IPS DF 6.9 (cell line): ENCODE measurements at places on chromosomes 6 and 20.

DNA sequence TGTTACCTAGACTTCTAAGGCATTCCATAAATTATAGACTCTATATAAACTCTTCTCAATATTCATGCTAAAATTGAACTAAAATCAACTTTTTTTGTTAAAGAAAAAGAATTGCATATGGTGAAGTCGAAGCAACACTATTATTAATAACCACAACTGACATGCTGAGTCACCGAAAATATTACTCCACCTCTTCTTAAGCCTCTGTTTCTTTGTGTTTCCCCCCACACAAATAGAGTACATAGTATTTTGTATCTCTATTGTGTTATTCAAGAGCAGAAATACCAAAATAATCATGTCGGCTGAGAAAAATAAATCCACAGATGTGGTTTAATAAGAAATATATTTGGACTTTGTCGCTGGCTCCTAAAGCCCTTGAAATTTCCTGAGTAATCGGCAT is 23.8 kb downstream of the TFB1M start:
- no peak for DNase-seq

GRCh38 chr20:54681869-54682268 is 206.5 kb downstream of the DOK5 start:
- DNase-seq: no peak

- DNase-seq: no peak
Observed at GRCh38 chr6:88492824-88493223, 326.7 kb upstream of the CNR1 start.

DNA sequence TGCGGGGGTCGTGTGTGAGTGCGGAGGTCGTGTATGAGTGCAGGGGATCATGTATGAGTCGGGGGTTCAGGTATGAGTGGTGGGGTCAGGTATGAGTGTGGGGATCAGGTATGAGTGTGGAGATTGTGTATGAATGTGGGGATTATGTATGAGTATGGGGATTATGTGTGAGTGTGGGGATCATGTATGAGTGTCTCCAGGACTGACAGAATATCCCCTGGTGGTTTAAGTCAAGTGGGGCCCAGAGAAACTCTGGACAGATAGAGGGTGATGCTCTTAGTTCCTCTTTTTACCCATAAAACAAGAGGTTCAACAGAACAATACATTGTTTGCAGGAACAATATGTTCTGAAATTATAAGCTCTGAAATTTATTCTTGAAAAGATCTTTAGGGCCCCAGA is 131.9 kb downstream of the UST start:
- DNase-seq: no peak

GRCh38 chr6:90118069-90118468 is 178.6 kb downstream of the BACH2 start:
- DNase-seq: no peak

DNA sequence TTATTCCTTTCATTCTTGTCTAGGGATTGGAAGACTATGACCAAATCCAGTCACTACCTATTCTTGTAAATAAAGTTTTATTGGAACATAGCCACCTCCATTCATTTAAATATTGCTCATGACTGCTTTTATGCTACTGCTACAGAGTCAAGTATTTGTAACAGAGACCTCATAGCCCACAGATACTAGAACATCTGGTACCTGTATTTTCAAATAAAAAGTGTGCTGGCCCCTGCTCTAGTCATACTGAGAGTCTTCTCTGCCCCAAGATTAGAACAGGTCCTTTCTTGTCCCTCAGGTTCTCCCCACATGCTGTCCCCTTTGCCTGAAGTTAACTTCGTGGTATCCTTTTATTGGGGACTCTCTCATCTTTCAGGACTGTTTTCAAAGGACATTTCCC is 422.3 kb downstream of the CBLN4 start:
- DNase-seq: no peak

DNA sequence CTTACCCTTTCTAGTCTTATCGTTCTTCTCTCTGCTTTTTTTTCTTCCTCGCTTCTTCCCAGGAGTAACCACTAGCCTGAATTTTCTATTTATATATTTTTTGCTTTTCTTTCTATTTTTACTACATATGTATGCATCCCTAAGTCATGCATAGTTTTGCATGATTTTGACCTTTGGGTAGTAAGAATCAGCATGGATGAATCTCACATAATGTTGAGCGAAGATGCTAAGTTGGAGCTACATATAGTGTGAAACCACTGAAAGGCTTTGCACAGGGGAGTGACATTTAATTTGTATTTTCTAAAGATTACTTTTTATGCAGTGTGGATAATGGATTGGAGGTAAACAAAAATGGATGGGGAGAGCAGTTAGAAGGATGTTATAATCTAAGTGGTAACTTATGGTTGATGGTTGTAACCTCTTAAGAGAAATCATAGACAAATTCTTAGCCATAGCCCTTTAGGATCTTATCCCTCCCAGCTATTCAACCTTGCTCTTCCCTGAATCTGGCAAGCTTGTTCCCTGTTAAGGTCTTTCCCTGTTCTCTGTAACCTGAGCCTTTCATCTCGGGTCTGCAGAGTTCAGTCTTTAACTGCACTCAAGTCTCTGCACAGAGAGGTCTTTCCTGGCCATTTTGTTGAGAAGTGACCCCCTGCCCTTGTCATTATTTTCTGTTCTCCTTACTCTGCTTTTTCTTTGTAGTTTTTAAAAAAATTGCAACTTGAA is 18.0 kb downstream of the PEX7 start:
- no peak for DNase-seq

DNA sequence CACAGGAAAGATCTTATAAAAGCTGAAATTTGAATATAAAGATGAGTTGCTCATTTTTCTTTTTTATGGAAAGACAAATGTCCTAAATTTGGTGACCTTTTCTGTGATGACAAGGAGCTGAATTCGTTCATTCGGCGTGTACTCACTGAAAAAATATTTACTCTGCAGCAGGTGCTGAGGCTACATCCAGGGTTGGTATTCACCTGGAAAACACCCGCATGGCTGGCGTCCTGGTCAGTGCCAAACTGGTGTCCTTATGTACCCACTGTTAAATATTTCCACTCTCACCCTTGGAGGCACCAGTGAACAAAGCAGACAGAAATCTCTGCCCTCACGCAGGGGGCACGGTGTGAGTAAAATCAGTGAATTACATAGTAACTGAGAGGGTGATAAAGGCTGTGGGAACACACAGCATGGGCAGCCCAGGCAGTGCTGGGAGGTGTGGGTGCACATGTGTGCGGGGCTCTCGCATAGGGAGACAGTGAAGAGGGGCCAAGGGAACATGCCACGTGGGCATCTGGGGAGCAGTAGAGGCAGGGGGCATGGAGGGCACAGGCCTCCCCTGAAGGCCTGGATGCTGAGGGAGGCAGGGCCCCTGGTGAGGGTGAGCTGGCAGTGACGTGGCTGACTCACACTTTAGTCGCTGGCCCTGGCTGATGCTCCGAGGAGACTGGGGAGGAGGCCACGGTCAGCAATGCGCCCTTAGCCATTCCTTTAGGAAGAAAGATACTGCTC is 89.7 kb downstream of the INSM1 start:
- no peak for DNase-seq

- no peak for DNase-seq
Observed at GRCh38 chr6:57255451-57256169, 33.5 kb upstream of the RAB23 start.

- DNase-seq: no peak
Observed at GRCh38 chr6:108251252-108251651, 9.6 kb downstream of the SNX3 start.

- no peak for DNase-seq
Observed at GRCh38 chr6:111462770-111463391, 20.1 kb downstream of the REV3L start.

DNA sequence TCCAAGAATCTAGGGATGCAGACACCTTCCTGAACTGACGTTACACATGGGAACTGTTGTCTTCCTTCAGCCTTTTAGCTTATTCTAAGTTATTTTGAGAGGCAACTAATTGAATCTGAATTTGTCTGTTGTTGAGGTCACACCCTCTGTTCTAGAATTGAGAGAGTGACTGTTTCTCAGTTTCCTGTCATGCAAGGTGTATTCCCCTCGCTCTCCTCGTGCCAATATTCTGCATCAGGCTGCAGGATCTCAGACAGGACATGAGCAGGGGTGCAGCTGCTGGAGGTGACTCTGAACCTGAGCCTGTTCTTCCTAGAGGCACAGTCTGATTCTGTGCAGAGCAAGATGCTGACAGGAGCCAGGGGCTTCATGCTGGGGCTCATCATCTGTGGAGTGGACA is 52.5 kb downstream of the HLA-DPB1 start:
- no peak for DNase-seq

- DNase-seq: no peak
Observed at GRCh38 chr6:129651291-129651691, 58.7 kb downstream of the ARHGAP18 start.

DNA sequence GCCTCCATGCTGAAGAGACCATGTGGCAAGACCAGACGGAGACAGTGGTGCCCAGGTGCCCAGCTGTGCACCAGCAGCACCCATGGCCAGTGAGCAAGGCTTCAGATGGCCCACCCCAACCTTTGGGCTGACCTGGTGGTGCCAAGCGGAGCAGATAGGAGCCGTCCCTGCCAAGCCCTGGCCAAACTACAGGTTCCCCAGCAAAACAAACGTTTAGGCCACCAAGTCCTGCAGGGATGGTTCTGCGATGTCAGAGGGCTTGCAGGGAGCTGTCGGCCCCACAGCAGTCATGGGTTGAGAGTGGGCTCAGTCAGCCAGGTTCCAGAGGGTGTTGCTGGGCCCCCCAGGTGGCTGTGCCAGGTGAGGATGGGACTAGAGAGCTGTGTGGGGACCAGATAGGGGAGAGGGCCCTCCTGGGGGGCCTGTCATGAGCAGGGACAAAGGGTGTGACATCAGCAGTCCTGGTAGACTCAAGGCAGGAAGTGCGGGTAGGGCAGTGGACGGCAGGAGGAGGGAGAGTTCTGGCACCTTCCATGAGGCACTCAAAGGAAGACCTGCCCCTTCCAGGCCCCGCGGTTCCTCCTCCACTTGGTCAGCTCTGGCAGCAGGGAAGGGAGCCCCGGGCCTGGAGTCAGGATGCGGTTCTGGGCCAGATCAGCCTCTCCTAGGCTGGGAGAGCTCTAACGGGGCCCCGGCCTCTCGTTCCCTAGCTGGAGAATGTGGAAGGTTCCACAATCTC is 342.4 kb downstream of the ZFAND3 start:
- no peak for DNase-seq

- DNase-seq: no peak
Observed at GRCh38 chr20:10511509-10512251, 76.6 kb downstream of the SLX4IP start.

- DNase-seq: no peak
Observed at GRCh38 chr20:36927704-36928103, 23.8 kb downstream of the SAMHD1 start.

- DNase-seq: no peak
Observed at GRCh38 chr6:20182926-20183521, 29.2 kb downstream of the MBOAT1 start.

DNA sequence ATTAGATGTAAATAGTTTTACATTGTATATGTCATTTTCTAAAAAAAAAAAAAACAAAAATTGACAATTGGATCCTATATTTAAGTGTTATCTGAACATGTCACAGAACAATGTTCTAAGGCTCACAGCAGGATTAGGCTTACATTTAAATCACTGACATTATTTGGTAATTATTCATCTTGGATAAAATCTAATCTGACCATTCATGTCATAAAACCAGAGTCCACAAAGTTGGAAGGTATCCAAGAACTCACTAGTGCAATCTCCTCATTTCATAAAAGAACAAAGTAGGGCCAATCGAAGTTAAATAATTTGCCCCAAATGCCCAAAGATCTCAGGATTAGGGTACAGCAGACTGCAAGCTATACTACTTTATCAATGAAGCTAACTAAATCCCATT is 73.0 kb downstream of the PDSS2 start:
- no peak for DNase-seq

DNA sequence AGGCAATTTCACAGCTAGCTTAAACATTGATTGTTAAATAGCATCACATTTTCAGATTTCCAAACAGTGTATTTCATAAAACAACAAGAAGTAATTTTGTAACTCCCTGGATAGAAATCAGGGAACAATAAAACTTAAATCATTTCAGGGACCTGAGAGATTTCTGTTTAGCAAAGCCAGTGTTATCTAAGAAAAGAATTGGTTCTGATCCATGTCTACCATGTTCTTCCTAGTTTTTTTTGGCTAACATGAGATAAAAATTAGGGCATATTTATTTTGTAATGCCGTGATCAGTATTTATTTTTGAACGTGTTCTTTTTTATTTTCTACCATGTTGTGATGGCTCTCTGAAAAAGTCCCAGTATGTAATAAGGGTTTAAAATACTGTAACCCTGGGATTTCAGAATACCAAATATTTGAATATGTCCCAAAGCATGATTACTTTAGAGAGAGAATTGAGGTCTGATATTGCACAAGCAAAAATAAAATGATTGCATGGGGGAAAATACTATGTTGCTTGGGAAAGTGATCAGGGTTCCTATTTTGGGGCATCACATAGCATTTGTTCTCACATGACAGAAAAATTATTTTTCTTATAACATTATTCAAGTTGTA is 188.7 kb upstream of the CEP162 start:
- no peak for DNase-seq

GRCh38 chr6:82484737-82485626 is 121.4 kb downstream of the TPBG start:
- DNase-seq: no peak

DNA sequence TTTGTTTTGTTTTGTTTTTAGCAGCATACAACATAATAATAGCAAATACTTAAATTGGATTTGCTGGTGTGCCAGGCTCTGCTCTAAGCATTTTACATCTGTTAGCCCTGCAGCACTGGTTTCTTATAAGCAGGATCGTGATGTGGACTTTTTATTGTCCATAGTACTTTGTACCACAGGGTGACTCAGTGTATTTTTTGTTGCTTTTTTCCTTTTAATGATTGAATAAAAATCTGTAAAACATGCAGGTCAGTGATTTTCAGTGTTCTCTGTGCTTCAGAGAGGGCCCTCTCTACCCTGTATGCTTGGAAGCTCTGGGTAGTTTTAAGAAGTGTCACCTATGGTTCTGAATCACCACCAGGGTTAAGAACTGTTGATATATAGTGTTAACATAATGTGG is 4.0 kb downstream of the NT5DC1 start:
- no peak for DNase-seq

DNA sequence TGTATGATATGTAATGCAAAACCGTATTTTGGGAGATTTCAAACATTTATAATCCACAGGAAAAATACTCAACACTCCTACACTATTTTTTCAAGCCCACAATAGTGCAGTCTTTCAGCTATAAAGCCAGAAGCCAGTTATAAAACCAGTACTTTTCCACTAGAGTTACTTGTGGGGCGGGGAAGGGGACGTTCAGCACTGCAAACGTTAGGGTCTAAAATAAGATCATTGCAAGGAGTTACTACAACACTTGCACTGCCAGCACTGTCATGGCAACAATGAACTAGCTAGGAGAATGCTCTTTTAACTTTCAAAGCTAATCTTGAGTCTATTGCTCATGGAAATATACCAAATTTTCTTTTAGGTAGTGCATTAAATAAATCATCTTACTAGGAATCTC is 14.7 kb downstream of the SESN1 start:
- DNase-seq: no peak
